ENCODE measurements at places on chromosomes 2 and 18.

DNA sequence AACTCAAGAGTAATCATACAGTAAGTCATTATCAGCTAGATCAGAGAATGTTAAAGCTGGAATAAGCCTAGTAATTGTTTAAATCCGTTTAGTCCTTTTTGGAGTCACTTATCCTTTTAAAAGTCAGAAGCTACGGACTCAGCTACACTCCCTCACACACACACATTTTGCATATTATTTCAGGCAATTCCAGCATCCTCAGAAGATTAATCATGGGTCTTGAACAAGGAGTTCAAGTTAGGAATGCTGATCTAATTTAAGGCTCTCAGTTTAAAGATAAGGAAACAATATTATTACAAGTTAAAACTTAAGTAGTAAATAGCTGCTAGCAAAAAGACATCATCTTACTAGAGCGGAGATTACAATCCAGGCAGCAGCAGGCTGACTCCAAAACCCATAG lies 74.3 kb downstream of the GTF3C3 start:
- no peak for DNase-seq

DNA sequence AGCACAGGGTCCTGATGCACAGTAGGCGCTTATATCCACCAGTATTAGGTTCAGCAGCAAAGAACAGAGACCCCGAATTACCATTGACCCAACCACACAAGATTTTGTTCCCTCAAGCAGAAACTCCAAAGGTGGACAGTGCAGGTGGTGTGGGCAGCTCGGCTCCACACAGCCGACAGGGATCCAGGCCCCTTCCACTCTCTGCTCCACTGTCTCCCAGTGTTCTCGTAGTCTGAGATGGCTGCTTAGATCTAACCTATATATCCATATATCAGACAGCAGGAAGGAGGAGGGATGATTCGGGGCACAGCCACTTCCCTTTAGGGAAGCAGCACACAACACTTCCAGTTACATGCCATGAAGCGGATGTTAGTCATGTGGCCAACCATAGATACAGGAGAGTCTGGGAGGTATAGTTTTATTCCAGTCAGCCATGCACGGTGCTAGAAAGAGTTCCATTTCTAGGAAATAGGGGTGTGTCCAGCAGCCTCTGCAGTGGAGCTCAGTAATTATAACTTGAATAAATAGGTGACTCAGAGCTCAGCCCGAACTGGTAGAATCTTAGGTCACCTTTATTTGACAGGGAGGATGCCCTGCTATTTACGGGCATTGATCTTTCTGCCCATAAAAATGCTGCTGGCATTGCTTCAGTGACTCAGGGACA lies 158.9 kb downstream of the TWIST2 start:
- no peak for DNase-seq

DNA sequence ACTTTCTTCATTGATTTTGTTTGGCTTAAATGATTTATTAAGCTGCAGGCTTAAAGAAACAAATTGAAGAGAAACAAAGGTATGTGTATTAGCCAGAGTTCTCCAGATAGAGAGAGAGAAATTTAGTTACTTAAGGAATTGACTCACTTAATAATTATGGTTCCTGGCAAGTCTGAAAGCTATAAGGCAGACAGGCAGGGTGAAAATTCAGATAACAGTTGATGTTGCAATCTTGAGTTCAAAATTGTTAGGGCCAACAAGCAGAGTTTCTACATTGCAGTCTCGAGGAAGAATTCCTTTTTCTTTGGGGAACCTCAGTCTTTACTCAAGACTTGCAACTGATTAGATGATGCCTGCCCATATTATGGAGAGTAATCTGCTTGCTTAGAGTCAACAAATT lies 593.5 kb downstream of the ADCYAP1 start:
- DNase-seq: no peak

GRCh38 chr2:119179991-119180390 lies 21.4 kb upstream of the C1QL2 start:
- peak; percentile 24 for DNase-seq

DNA sequence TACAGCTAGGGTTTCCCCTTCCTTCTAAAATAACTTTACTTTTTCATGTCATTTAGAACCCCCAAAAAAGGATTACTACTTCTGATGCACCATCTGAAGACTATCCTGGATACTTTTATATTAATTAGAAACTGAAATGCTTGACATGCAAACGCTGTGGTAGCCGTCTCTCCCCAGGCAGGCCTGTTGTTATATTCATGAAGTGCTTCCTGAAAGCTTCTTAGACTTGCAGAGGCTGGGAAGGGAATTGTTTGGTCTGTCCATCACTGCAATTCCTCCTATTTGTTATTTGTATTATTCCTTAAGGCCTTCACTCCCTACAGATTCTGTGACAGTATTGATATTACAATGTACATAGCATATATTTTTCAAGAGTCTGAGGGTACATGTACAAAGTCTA lies 370.2 kb downstream of the NRXN1 start:
- DNase-seq: no peak

DNA sequence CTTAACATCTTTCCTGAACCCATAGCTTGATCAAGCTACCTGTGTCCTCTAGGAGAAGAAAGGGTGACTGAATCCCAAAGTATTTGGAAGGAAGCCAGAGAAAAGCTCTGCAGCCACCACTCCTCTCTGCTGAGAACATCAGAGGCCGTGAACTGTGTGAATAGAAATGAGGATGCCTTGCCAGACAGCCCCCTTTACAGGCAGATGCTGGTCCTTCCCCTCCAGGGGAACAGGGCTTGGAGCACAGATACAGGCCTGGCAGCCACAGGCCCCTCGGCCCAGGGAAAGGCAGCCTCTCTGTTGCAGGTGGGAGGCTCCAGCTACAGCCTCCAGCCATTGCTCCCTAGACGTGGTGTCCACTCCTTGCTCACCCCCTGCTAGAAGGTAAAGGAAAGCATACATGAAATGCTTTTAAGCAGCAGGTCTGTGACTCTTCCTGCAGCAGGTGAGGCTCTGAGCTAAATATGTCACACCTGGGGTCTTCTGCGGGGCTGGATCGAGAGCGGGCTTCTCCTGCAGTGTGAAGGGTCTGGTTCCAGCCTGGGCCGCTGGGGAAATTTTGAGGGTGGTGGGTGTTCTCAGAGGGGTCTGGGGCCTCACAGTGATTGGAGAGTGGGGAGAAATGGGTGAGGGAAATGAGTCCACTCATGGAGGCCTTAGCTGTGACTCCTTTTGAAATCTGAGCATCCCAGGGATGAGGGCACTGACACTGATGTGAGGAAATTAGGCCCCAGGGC lies 234.0 kb downstream of the KLHL29 start:
- no peak for DNase-seq

GRCh38 chr2:84197901-84198300 lies 261.2 kb downstream of the SUCLG1 start:
- DNase-seq: no peak

DNA sequence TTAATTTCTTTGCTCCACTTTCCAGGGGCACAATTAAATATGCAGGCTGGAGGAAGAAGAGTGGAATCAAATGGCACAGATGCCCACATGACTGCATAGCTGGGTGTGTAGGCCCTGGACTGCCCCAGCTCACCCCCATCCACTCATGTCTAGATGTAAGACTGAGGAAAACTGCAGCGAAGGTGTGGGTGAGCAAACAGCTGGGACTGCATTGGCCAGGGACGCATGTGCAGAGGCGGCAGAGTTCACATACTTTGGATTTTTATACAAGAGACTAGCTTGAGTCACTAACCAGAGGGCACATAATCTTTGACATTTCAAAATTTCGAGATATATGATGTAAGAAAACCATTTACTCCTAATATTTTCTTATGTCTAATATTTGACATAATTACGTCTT lies 60.1 kb downstream of the SPIRE1 start:
- peak; percentile 67 for DNase-seq

- DNase-seq: no peak
These were observed 5.8 kb upstream of the CTDSP1 start for GRCh38 chr2:218393750-218394290.

DNA sequence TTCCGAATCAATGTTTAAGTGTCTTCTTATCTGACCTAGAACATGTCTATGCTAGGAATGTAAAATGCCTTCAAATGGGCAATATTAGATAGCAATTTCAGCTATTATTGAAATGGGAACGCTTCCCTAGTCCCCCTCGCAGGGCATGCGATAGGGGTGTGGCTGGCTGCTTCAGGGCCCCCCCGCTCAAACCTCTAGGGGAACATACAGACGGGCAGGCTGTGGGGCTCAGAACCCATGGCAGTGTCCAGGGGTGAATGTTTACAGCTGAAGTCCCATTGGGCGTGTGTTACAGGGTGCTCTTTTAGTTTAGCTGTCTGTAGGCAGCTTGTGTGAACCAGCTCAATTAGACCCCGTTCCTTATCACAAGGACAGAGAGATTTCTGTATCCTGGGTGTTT lies 315.9 kb downstream of the DSEL start:
- DNase-seq: no peak
